ENCODE measurements at places on chromosomes 1 and 21.

DNA sequence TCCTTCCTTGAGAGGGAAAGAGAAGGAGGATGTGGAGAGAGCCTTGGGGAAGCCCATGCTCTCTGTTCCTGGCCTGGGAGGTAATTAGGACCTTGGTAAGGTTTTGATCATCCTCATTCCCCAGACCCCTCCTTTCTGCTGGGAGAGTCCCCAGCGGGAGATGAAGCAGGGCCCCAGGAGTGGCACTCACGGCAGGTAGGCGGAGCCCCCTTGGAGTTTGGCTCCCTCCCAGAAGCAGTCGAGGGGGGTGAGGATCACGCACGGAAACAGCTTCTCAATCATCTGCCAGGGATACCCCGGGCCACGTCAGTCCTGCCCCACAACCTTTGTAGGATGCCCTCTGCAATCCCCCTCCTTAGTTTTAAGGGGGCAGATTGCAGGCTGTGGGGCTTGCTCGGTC lies 11.5 kb downstream of the PTCH2 start:
- no peak for DNase-seq

- no peak for DNase-seq
Observed at GRCh38 chr1:220426989-220427388, 100.9 kb upstream of the MARK1 start.

DNA sequence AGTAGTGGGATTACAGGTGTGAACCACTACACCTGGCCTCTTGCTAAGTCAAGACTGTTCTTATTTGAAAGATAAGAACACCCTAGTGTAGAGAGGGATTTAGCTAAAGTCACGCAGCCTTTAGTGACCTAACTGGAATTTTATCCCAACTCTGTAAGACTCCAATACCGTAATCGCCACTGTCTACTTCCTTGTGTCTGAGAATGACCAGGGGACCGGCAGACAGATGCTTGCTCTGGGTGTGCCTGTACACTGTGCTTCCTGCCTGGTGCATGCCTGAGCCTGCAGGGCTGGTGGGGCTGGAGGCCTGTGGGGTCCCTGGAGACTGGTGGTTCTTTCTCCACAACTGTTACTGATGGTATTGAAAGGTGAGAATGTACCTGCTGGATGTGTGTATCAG lies 15.3 kb downstream of the MFSD2A start:
- no peak for DNase-seq

- DNase-seq = no peak
Observed at GRCh38 chr21:24903994-24904635, 703.2 kb downstream of the MRPL39 start.

GRCh38 chr1:221795380-221795779 lies 53.5 kb upstream of the DUSP10 start:
- no peak for DNase-seq

GRCh38 chr1:109622895-109623294 lies 3.3 kb downstream of the AMPD2 start:
- no peak for DNase-seq

- DNase-seq = peak; percentile 30
Observed at GRCh38 chr1:46333300-46334029, 7.1 kb upstream of the NSUN4 start.

DNA sequence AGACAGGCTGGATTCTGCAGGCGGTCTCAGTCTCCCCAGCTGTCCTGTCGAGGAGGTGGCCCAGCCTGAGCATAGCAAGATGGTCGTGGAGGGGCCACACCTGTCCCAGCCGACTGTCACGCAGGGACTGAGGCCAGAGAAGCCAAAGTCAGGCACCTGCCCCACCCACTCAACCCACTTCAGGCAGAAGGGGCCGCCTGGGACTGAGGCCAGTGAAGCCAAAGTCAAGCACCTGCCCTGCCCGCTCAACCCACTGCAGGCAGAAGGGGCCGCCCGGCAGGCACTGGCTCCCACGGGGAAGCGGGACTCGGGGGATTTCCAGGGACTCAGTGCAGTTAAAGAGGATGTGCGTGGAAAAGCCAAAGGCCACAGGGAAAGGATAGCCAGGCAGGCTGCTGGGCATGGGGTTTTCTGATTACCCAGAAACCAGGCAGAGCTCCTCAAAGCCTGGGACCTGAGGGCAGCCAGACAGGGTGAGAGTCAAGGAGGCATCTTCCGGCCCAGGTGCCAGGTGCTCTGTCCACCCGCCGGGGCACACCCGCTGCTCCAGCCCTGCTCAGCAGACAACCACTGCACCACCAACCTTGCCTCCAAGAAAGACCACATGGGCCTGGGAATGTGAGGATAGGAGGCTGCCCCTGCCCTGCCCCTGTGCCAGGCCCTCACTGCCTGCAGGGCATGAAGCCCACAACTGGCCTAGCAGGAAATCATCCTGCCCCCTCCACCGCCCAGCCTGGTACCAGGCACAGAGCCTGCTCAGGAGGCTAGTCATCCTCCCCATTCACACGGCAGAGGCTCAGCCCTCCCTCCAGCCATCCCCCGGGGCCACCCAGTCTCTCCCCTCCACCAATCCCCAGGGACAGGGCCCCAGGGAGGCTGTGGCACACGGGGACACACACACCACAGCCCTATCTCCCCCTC lies 41.0 kb downstream of the MEGF6 start:
- no peak for DNase-seq

GRCh38 chr1:67407498-67407897 lies 22.7 kb downstream of the SERBP1 start:
- DNase-seq = no peak

GRCh38 chr1:223426936-223427335 lies 33.7 kb downstream of the CCDC185 start:
- DNase-seq = no peak

DNA sequence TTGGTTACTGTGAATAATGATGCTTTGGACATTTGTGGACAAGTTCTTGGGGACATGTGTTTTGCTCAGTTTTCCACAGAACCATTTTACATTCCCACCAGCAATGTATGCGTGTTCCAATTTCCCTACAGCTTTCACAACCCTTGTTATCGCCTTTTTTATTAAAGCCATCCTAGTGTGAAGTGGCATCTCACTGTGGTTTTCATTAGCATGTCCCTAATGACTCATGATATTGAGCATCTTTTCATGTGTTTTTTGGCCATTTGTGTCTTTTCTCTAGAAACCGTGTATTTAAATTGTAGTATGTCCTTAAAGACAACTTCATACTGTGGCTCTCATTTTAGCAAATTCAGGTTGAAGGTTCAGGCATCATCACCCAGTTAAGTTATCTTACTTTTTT lies 132.1 kb downstream of the TGFBR3 start:
- DNase-seq = no peak

All from bone marrow (tissue), 2 donors.